Naive thymus-derived CD8-positive, alpha-beta T cell (primary cell): ENCODE measurements at places on chromosomes 16 and 17. TPM values are rescaled to one million over a fixed set of nuclear protein-coding genes. Genes with fewer than 3 reads are reported as not detected.

Gene HBZ
- not detected for total RNA-seq

Gene KCNJ12
- total RNA-seq, result not detected

Gene ZNF319
- 20.2 TPM for total RNA-seq

Gene PTGES3L
- total RNA-seq, result 0.38 TPM

Gene CDC6
- 1.5 TPM for total RNA-seq

Gene CD300H
- total RNA-seq, result not detected

Gene FOXC2
- total RNA-seq, result not detected

Gene MIF4GD
- 37.3 TPM for total RNA-seq

Gene GP1BA
- not detected for total RNA-seq

Gene CNGB1
- not detected for total RNA-seq

Gene NPW
- total RNA-seq, result not detected

Gene MT1A
- not detected for total RNA-seq

Gene KRT40
- not detected for total RNA-seq

DNA sequence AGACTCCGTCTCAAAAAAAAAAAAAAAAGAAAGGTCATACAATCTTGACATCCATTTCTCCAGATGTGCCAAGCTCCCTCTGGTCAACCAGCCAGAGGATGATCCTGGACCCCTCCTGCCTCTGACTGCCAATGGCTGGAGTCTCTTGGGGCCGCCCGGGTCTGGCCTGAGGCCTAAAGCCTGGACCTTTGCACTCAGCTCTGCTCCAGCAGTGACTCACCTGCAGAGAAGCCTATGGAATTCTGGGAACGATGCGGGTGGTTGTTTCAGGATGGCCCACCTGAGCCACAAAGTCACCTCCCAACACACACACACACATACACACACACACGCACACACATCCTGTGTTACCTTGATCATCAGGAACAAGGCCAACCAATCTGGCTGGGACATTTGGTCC, 64.0 kb upstream of the DNAH17 start:
- DNase-seq, result no peak

- DNase-seq, result no peak
These were observed 52.2 kb downstream of the NDE1 start for GRCh38 chr16:15701975-15702970.

DNA sequence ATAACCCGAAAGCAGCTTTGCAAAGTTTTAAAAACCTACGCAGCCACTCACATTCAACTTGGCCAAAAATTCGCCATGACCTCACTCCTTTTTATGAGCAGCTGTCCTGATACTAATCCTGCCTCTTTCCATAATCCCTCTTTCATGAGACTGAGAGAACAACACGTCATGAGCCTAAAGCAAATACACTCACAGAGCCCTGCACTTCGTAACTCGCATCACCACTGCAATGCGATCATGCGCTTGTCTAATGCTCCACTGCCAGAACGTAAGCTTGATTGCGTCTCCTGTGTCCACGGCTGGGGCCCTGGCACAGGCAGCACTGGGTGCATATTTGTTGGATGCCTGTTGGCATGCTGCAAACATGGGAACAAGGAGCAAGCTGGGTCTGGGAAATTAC, 36.2 kb downstream of the CDRT4 start:
- no peak for DNase-seq

GRCh38 chr17:8969901-8970300, 4.4 kb upstream of the PIK3R5 start:
- no peak for DNase-seq

DNA sequence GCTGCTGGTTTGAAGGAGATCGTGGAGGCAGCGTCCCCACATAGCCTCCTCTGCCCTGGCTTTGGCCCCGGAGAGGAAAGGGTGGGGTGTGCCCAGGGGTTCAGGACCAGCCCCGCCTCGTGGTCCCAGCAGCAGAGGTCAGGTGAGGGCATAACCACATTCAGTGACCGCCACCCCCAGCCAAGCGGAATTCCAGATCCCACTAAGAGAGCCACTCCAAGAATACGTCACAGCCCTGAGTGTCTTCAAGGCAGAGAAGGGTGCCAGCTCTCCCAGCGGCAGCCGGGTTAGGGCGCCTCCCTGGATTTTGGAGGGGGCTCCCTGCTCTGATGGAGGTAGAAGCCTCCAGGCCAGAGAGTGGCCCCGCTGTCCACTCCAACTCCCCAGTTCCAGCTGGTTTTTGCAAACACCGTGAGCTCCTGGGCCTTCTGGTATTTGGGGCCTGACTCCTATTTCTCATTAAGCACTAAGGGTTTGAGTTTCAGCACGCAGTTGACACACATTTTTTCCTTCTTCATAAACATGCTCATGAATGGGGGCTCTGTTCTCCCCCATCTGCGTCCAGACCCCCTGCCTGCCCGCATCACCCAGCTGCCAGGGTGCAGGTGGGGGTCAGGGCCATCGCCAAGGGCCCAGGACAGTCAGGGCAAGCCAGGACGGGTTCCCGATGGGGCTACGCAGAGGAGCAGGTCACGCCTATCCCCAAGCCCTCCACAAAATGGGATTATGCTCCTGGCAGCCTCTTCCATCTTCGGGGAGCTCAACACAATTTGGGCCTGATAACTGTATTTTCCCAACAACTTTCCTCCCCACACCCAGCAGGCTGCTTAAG, 98.4 kb upstream of the PLCG2 start:
- no peak for DNase-seq

DNA sequence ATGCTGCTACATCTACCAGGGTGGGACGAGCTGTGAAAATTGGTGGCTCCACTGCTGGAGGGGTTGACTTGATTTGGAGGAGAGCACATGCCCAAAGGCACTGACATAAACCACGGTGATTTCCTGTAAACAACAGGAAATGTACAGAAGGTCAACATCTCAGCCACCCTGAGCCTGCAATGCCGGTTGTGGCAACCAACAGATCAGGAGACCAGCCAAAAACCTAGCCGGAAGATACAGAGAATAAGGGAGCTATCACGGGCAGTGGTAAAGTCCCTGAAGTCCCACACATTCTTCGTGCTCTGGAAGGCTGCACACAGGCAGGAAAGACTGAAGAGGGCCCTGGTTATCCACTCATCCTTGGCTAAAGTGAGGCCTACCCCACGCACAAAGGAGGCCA, 56.2 kb downstream of the ADCY9 start:
- no peak for DNase-seq

- no peak for DNase-seq
These were observed 2.6 kb downstream of the CD300LB start for GRCh38 chr17:74528491-74529199.

GRCh38 chr16:55991843-55992242, 116.7 kb upstream of the CES5A start:
- no peak for DNase-seq

DNA sequence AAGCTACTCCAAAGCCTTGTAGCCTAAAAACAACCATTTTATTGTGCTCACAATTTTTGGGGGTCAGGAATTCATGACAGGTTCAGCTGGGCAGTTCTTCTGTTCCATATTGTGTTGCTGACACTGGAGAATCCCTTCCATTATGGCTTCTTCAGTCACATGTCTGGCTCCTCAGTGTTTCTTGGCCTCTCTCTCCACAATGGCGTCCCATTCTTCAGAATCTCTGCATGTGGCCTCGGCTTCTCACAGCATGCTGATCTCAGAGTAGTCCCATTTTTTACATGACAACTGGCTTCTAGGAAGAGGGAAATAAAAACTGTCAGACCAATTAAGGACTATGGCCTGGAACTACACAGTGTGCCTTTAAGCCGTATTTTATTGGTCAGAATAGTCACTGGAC, 49.7 kb downstream of the NF1 start:
- no peak for DNase-seq

- DNase-seq, result no peak
These were observed 363 bp downstream of the KARS1 start for GRCh38 chr16:75647112-75647491.

DNA sequence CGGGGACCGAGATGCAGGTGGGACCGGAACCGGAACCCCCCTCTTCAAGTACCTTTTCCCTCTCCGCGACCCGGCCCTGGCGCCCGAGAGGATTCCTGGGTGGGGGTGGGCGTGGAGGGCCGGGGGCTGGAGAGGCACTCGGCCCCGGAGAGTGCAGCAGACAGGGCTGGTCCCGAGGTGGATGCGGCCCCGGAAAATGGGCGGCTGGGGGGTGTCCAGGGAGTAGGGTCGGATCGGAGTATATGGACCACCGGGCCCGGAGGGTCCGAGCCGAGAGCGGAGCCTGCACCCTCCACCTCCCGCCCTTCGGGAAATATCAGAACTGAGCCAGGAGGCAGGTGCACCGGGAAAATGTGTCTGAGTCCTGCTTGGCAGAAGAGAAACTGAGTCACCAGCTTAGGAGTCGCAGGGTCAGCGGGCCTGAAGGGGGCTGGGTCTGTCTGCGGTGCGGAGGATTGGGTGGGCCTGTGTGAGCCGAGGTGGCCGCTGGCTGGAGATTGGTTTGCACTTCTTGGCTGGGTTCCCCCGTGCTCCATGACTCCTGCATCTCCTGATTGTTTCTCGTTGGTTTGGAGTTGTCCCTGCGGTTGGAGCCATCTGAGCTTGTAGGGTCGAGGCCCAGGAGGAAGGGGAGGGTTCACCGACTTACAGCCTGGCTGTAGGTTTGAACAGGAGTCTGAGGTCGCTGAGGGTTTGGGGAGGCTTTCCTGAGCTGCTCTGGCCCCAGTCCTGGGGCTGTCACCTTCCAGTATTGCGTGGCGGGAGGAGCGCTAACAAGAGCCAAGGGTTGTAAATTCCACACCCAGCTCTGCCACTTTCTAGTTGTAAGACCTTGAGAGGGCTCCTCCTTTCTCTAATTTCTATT, 518 bp downstream of the SH2B1 start:
- DNase-seq, result no peak

GRCh38 chr17:63681530-63681929, 18.4 kb downstream of the LIMD2 start:
- DNase-seq, result no peak

- DNase-seq, result no peak
These were observed 16.4 kb upstream of the HAP1 start for GRCh38 chr17:41750862-41751261.
